ENCODE measurements at places on chromosomes 12 and 14.

- DNase-seq: no peak
These were observed 1003.9 kb downstream of the FLRT2 start for GRCh38 chr14:86533834-86534233.

DNA sequence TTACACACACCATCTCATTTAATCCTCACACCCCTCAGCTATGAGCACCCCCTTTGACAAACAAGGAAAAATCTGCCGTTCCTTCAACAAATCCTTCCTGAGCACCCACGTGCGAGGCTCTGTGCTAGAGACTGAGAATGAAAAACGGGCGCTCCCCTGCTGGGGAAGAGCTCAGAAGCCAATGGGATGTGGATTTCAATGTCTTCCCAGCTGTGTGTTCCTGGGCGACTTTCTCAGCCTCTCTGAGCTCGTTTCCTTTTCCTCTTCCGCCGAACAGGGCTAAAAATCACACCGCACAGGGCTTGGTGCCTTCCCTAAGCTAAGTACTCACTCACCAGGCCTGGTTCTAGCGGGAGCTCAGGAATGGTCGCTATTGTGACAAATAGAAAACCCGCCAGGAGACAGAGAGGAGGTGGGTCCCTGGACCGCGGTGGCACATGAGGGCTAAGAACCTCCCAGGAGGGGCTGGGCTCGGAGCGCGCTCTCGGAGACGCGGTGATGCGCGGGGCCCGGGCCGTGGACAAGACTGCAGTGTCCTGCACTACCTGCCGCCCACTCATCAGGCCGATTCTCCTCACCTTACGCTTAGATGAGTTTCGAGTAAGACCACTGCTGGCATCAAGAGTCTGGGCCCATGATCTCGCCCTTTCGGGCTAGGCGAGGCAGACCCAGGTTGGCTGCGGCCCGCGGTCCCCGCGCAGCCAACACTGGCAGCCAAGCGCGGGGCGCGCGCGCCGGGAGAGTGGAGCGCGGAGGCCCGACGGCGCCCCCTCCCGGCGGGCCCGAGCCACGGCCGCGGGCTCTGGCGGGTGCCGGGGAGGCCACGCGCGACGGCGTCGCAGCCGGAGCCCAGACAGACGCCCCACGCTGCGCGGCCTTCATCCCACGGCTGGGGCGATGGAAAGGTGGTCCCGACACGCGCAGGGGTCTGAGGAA, 17.0 kb downstream of the ZDHHC22 start:
- DNase-seq: no peak

DNA sequence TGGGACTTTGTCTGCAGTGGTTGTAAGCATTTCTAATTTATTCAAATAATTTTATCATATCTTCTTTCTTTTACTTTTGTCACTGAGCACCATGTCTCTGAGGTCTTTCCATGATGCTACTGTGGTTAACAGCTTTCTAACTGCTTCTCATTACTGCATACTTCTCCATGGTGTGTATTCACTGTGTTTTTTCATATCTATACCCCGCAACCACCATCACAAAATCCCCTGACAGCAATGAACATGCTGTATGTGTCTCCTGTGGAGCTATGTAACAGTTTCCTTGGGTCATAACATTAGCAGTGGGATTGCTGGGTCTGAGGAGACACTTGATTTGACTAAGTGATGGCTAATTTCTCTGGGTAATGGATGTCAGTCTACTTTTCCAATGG, 29.2 kb upstream of the CHST11 start:
- no peak for DNase-seq

DNA sequence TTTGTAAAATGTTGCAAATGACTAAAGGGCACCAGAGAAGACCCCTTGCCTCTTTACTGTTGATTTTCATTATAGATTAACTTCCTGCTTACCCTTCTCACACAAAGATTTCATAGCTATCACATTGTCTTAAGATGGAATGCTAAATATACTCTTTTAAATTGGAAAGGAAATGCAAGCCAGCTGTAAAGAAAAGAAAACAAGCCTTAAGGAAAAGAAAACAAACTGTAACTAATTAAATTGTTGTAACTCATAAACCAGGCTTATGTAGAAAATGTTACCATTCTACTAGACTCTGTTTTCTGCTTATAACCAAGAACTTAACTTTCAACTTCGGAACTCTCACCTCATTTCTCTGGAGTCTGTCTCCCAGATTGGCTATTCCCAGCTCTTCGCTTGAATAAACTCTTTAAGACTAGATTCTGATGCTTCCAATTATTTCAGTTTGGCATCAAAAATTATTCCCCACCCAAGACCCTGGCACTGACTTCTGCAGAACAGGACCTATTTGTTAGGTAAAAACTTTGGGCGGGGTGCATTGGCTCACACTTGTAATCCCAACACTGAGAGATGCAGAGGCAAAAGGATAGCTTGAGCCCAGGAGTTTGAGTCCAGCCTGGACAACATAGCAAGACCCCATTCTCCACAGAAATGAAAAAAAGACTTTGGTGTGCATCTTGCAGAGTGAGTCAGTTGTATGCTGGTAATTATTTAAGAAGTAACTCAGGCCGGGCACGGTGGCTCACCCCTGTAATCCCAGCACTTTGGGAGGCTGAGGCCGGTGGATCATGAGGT, 36.6 kb upstream of the CIT start:
- no peak for DNase-seq

- no peak for DNase-seq
These were observed 58.2 kb upstream of the CORO1C start for GRCh38 chr12:108789546-108789945.

- peak; percentile 69 for DNase-seq
These were observed 24.7 kb downstream of the CCDC85C start for GRCh38 chr14:99579120-99579836.

DNA sequence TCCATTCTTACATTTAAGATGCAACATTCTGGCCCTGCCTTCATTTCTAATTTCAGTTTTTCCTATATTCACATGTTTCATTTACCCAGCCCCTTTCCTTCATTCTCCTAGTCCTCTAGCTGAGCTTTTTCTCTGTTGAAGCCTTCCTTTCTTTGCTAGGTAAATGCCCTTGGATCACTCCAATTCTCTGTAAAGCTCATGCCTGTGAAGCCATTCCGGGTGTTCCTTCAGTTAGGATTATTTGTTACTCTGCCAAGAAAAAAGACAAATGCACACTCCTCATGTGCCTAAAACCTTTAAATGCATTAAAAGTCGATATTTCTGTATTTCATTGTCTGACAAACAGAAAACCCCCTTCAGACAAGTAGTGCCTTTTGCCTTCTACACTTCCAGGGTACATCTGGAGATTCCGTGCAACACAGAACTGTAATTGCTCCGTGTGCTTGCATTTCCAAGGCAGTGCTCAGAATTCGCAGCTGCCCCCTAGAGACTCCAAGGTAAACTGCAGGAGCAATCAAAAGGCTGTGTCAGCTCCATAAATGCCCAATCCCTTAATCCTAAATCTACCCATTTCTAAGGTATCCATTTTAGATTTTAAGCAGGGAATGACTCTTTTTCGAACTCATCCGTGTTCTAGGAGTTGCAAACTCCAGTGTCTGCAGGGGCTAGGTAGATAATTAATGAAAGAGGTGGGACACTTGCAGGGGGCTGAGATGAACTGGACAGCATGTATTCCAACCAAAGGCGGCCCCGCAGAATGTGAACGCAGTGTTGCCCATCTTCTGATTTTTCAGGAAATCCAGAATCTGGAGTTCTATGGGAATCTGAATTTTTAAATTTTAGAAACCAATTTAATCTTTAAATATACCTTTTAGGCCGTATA, 320.2 kb downstream of the GRIN2B start:
- DNase-seq: no peak

- DNase-seq: no peak
These were observed 94.5 kb upstream of the PELI2 start for GRCh38 chr14:56023661-56024081.

DNA sequence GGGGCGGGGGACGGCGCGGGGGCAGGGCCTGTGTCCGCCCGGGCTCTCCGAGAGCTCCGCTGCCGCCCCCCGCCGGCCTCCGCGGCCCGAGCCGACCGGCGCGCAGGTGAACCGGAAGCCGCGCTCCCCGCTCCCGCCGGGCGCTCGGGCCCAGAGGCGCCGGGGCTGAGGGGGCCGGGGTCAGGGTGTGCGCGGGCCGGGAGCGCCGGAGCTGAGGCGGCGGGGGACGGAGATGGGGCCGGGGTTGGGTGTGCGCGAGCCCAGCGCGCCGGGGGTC, 431 bp downstream of the HIP1R start:
- no peak for DNase-seq

DNA sequence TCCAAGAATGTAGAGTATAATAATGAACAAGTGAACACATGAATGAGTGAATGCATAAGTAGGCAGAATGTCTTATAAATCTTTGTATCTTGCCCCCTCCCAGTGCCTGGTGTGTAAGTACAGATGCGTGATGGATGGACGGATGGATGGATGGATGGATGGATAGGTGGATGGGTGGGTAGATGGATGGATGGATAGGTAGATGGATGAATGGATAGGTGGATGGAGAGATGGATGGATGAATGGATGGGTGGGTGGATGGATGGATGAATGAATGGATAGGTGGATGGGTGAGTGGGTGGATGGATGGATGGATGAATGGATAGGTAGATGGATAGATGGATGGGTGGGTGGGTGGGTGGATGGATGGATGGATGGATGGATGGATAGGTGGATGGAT, 74.4 kb downstream of the CLMN start:
- DNase-seq: no peak

GRCh38 chr12:111363578-111363977, 5.3 kb downstream of the PHETA1 start:
- DNase-seq: no peak

GRCh38 chr12:12807970-12808702, 5.0 kb upstream of the DDX47 start:
- no peak for DNase-seq

GRCh38 chr12:2258025-2258424, 205.2 kb downstream of the CACNA1C start:
- no peak for DNase-seq

DNA sequence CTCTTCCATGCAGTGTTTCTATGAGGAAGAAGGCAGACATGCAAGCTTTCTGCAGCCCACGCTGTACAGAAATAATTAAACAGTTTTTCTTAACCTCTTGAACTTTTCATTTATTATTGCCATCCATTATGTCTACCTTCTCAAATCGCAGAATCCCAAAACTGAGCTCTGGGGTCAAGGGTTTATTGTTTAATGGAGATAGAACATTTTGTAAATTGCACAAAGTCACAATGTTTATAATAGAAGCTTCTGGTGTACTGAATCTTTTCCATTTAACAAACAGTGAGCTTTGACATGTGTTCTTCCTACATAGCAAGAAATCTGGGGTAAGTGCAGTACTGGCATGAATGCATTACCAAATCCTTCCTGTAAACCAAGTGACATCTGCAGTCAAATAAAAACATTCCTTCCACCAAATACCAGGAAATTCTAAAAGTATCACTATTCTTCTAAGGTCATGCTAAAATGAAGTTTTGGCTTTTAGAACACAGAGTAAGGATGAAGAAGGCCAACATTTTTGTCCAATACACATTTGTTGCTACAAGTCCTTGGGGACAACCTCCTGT, 385.3 kb upstream of the DDHD1 start:
- no peak for DNase-seq

DNA sequence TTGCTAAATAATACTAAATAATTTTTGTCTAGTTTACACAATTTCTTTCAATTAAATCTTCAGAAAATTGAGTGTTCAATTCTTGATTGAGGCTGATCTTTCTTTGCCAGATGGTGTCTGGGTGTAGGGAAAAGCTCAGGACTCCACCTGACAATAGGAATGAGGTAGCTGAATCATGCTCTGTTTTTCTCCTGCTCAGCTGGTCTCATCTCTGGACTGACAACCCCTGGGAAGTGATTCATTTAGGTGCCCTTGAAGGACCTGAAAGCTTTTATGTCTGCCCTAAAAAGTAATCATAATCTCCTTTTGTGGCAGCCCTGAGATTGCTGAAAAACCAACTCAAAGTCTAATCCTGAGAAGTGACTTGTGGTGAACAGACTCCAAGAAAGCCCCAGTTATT, 255.4 kb downstream of the ETNK1 start:
- DNase-seq: no peak

DNA sequence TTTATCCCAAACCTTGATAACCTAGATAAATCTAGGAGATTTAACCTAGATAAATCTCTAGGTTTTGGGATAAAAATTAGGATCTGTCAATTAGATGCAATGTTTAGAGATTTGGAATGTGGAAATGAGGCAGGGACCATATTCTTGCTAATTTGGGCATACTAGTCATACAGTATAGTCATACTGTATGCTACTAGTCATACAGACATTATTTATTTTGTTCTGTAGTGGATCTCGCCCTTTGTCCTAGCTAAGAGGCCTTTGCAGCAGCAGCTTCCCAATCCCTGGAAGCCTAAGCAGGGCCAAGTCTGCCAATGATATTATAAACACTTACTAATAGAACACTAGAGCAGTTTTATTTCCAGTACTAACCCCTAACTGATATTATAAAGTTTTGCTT, 136.4 kb downstream of the CEP128 start:
- no peak for DNase-seq

DNA sequence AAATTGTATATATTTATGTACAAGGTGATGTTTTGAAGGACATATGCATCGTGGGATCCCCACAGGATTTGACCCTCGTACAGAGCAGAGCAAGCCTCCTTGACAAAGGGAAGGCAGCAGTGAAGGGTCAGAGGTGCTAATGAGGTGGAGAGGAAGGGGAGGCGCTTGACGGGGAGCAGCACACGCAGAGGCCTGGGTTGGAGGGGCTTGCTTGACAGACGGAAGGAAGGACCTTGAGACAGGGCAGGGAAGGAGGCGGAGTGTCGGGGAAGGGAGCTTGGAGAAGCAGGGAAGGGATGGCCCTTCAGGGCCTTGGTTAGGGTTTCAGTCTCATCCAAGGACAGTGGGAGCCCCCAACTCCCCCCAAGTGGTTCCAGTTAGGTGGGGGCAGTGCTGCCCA, 52.6 kb downstream of the ZNF664 start:
- DNase-seq: no peak

GRCh38 chr14:100069161-100069800, 4.1 kb downstream of the EVL start:
- DNase-seq: no peak

GRCh38 chr14:69539631-69540410, 34.9 kb downstream of the CCDC177 start:
- no peak for DNase-seq

- DNase-seq: no peak
These were observed 173.9 kb upstream of the ATF7IP start for GRCh38 chr12:14191612-14192011.

- DNase-seq: no peak
These were observed at the start of gene C14orf180 for GRCh38 chr14:104579507-104579906. TSS of gene C14orf180 (plus strand) at chr14:104579764. CDS start at chr14:104586431, 6,667 bp downstream.
